ENCODE measurements at places on chromosomes 6 and 20.

DNA sequence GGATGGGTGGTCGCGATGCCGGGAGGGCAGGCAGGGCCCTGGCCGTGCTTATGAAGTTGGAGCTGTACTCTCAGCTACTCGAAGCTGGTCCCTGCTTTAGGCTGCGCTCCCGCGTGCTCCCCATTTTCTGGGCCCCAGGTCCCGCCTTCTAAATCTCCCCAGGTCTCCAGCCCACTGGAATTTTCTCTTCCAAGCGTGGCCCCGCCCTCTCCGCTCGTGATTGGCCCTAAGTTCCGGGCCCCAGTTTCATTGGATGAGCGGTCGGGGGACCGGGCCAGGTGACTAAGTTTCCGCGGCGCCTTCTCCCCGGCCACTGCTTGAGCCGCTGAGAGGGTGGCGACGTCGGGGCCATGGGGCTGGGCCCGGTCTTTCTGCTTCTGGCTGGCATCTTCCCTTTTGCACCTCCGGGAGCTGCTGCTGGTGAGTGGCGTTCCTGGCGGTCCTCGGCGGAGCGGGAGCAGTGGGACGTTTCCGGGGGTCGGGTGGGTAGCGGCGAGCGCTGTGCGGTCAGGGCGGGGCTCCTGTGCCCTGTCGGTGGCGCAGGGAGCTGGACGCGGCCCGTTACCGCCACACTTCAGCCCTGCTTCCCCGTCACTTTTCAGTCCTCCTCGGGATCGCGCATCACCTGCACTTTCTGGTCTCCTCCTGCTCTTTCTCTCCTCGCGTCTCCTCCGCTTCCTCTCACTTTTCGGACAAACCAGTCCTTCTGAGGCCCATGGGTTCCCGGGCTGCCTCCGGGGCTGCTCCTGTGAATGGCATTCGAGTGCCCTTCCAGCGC is at the start of gene MICA:
TSS of gene MICA (plus strand) at position 313 of the 778 bp plus-strand sequence. CDS start at position 351, 38 bp downstream.
- DNase-seq = peak; percentile 82

- no peak for DNase-seq
These were observed 11.8 kb downstream of the NINL start for GRCh38 chr20:25573288-25574251.

- DNase-seq = no peak
These were observed 177.6 kb downstream of the SASH1 start for GRCh38 chr6:148520109-148520841.

DNA sequence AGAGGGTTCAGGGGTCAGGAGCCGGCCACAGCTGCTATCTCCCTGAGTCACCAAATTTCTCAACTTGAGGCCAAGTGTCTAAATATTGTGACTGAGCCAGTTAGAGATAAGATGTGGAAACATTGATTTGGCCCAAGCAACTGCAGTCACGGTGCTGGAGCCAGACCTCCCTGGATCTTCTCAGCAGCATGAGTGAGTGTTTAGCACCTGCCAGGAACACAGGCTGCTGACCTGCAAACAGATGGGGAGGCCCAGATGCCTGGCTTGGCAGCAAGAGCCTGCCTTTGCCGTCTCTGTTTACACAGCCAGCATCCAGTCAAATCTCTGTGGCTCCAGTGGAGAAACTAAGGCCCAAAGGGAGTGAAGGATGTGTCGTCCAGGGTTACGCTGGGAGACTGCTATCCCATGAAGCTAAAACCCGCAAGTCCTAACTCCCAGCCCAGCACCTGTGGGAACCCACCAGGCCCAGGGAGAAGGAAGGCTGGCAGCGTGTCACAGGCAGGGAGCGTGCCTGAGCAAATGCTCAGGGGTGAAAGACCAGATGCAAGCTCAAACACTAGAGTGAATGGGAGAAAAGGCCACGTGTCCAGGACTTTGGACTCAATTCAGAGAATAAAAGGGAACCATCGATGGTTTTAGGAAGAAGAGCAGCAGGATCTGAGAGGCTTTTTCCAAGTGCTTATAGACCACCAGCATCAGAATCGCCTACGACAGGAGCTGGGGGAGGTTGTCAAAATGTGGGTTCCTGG is 15.9 kb upstream of the PTGIS start:
- DNase-seq = no peak

DNA sequence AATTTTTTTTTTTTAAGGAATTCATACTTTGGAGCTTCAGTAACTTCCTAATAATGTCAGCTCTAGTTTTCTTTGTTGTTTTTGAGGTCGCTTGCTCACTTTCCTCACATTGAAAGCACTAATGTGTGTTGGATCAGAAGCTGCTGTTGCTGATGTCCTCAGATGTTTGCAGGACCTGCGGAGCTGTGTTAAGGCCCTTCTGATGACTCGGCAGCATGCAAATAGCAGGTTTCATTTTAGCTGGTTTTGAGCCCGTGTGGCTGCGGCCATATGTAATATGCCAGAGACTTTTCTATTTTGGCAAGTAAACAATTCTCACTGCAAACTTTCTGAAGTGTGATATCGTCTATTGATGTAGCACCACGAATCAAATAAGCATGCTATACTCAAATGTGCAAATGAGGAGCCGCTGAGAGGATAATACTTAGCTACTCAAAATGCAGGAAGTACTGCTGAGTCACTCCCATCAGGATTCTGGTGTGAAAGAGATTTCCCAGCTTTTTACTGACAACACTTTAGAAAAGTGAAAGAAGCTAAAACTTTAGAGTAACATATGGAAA is 187.8 kb downstream of the SASH1 start:
- peak; percentile 75 for DNase-seq

GRCh38 chr20:58075586-58076345 is 152.7 kb downstream of the ANKRD60 start:
- DNase-seq = no peak

- no peak for DNase-seq
These were observed 83.6 kb downstream of the LCA5 start for GRCh38 chr6:79453558-79454042.

- DNase-seq = peak; percentile 60
These were observed at the start of gene C6orf141 for GRCh38 chr6:49550492-49551077. Gene C6orf141 (plus strand): TSS chr6:49550668. CDS start chr6:49550793, 125 bp downstream.

DNA sequence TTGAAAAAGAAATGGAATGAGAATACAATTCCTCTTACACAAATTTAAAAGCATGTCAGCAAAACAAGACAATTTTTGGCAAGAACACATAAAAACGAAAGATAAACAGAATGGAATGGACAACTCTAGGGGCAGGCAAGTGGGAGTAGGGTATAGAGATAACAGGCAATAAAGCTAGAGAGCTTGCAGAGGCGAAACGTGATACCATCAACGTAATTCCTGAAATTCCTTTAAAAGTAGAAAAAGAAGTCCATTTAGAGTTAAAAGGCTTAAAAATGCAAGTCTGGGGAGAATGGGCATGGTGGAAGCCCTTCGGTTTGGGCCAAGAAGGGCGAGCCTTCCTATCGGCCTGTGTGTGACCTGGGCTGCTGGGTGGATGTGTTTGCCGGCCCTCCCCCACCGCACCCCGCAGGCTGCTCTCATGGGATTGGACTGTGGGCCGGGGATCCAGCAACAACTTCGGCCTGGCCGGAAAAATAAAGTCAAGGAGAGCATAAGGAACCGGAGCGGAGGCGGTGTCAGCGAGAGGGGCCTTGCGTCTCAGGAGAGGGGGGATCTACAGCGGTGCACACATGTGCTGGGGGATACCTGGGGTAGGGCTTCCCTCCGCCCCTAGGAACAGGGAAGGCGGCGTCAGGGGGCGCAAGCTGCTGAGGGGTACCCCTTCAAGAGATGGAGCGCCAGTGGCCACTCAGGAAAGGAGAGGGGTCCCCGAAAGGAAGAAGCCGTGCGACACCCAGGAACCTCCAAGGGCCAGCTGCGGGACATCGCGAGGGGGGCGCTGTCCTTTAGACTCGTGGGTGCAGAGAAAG is 4.1 kb downstream of the TMEM239 start:
- no peak for DNase-seq

DNA sequence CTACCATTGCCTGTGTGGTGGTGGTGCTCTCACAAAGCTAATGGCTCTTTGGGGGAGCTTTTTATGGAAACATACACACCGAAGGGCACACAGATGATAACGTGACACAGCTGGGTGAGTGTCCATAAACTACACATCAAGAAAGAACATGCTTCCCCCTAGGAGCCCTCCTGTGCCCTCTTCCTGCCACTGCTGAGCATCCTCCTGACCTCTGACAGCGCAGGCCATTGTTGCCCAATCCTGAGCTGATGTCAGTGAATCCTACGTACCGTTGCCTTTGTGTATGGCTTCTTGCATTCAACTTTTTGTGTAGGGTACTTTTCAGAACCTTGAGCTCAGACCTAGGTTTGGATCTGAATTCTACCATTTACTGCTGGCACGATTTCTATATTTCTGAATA is 65.8 kb upstream of the SLC22A1 start:
- no peak for DNase-seq

DNA sequence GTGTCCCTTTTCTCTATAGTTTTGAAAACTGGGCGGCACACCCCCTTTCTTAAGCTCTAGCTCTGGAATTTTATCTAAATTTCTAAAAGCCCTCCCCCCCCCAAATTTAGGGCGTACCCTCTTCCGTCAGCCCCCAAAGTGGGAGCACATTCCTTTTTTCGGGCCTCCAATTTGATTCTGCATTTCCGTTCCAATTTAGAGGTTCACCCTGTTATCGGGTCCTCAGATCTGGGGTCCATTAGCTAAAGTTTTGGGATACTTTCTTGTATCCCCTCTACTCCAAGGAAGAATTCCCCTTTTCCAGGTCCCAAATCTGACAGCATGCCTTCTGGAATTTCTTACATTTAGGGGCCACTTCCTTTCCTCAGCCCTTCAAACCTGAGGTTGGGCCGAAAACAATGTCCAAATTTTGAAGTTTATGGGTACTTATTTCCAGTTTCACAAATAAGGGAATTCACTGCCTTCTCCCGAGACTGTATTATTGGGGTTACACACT is 796 bp downstream of the PHF20 start:
- no peak for DNase-seq

DNA sequence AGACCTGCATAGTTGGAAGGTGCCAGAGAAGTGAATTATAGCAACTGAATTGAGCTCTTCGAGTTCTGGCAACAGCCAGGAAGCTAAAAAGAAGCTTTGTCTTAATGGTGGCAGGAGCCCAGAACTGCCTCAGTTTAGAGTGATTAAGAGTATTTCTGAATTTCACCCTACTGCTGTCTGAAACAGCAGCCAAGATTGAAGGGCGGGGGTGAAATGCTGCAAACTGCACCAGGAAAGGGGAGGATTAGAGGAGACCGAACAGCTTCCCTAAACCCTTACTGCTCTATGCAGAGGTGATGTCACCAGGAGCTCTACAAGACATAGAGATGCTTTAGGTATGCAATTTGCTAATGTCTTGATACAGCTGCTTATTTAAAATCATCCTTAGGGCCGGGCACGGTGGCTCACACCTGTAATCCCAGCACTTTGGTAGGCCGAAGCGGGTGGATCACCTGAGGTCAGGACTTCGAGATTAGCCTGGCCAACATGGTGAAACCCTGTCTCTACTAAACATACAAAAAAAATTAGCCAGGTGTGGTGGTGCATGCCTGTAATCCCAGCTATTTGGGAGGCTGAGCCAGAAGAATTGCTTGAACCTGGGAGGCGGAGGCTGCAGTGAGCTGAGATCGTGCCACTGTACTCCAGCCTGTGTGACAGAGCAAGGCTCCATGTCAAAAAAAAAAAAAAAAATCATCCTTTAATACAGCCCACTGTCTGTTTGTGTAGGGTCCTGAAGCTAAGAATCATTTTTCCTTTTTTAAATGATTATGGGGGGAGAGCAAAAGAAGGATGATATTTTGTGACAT is 91.7 kb upstream of the IYD start:
- DNase-seq = no peak

GRCh38 chr6:88588938-88589337 is 374.5 kb downstream of the RNGTT start:
- DNase-seq = no peak

DNA sequence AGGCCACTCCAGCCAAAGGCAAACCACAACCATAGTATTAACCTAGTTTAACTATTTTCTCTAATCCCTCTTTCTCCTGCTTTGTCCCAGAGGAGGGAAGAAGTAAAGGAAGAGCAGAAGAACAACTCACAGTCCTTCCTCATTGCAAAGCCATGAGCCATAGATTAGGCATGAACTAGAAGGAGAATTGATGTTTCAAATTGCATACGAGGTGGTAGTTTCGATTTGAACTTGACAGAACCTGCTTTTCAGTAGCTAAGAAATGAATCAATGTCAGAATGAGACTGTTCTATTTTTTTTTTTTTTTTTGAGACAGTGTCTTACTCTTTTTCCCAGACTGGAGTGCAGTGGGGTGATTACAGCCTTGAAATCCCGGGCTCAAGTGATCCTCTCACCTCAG is 48.3 kb downstream of the PROKR2 start:
- DNase-seq = no peak

Data from common myeloid progenitor, CD34-positive (primary cell).